ENCODE measurements at places on chromosomes 2 and 18. TPM values are rescaled to one million over a fixed set of nuclear protein-coding genes. Genes with fewer than 3 reads are reported as not detected.
A peak's percentile ranks its signal among the peaks of the same experiment; 100 is the strongest.

GRCh38 chr2:177772529-177772928 is 300.0 kb downstream of the PDE11A start:
- DNase-seq: peak; percentile 41

MYCN gene
- 10.8 TPM for polyA plus RNA-seq

RPRD1A gene
- 23.7 TPM for polyA plus RNA-seq

- DNase-seq: peak; percentile 64
Observed at GRCh38 chr2:100522430-100522829, 40.4 kb upstream of the PDCL3 start.

SLC4A5 gene
- polyA plus RNA-seq: 0.28 TPM

DNA sequence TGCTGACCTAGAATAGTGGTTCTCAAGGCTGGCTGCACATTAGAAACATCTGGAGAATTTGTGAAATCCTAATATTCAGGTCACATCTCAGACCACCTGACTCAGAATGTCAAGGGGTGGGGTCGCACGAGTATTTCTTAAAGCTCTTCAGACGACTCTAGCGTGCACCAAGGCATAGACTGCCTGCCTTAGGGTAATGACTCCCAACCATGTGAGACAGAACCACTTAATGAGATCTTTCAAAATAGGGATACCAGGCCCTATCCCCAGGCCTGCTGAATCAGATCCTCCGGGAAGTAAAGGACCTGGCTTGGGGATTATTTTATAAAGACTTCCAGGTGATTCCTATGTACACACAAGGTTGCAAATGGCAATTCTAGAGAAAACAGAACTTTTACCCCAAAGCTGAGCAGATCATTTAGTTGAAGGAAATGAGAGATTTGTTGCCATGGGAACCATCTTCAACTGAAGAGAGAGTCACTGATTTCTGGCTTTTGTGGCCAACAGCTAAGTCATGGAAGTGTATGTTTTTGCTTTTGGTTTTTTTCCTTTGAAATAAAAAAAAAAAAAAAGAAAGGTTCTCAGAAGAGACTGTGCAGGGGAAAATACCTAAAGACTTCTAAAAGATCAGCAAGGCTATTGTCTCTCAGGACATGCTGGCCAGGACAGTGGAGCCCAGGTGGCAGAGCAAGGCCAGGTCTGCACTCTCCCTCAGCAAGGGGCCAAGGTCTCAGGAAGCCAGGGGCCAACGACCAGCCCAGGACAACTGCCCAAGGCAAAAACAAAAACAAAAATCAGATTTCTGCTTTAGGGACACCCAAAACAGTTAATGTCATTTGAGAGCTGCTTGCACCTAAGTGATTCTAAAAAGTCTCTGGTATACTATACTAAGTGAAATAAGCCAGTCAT is 15.3 kb upstream of the LOXHD1 start:
- DNase-seq: peak; percentile 41

ARHGAP15 gene
- polyA plus RNA-seq: not detected

GRCh38 chr2:134141598-134142340 is 112.1 kb upstream of the MGAT5 start:
- DNase-seq: no peak

DNA sequence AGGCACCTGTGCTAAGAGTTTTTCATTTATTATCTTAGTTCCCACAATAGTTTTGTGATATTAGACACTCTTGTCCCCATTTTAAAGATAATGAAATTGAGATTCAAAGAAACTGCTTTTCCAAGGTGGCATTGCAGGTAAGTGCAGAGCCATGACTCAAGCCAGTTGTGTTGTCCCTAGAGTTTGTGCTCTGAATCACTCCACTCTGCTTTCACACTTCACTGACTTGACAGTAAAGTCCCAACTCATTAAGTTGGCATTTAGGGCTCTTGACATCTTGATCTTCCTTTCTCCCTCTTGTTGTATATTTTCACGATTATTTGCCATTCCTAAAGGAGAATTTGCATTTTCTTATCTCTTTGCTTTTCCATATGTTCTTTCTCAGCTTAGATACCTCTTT is 114.3 kb downstream of the DIS3L2 start:
- DNase-seq: no peak

DSG4 gene
- 0.41 TPM for polyA plus RNA-seq

FBXO36 gene
- polyA plus RNA-seq: 2.6 TPM

IL36A gene
- not detected for polyA plus RNA-seq

DNA sequence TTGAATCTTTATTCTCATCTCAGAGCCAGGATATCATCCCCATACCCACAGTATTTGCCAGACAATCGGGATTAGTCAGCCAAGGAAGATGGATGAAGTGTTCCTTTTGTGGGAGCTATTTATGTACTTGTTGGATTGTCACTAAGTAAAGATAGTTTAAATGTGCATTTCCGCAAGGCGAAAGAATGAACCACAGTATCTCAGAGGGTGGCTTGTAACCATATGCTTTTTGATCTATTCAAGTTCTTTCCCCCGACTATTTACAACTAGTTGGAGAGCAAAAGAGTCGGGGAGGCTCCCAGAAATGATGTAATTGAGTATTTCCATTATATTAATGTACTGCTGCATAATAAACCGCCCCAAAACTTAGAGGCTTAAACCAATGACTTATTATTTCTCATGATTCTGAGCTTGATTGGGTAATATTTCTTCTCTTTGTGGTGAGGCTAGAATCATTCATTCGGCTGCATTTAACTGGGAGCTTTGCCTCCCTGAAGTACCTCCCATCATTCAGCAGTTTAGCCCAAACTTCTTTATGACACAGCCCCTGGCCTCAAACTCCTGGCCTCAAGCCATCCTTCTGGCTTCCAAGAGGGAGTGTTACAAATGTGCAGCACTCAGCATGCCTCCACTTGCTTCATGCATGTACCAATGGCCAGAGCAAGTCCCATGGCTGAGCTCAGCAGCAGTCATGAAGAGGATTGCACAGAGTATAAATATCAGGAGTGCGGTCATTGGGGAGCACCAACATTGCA is 423.7 kb downstream of the METTL4 start:
- DNase-seq: peak; percentile 25

- DNase-seq: no peak
Observed at GRCh38 chr2:142868229-142868762, 9.2 kb upstream of the KYNU start.

GRCh38 chr2:205682239-205682970 is at the start of gene NRP2:
Gene NRP2 (plus strand): TSS chr2:205682501. CDS start chr2:205683291, 790 bp downstream.
- peak; percentile 93 for DNase-seq

DNA sequence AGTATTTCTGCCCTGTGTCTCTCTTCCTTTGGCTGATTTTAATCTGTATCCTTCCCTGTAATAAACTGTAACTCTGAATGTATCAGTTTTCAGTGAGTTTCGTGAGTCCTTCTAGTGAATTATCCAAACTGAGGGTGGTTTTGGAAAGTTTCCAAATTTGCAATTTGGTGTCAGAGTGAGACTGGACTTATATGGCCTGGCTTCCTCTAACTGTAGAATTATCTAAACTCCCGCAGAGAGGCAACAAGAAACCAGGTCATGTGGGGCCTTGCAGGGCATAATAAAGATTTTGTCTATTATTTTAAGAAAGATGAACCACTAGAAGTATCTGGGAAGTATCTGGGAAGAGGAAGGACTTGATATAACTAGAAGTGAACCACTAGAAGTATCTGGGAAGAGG is 95.3 kb upstream of the RNF152 start:
- no peak for DNase-seq

DNA sequence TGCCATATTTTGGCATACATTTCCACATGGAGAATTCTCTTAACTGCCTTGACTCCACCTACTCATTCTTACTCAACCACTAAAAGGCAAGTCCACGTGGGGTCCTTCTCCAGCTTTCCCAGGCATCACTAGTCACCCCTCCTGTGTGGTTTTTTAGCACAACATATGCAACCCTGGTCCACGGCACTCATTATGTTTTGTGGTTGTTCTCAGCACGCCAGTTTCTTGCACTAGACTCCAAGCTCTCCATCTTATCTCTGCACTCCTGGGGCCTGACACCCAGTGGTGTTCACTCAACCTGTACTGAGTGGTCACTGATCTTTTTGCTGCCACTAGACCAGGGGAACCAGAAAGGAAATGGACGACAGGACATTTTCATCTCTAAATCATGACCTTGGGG is 18.0 kb downstream of the MARCHF4 start:
- DNase-seq: no peak

DNA sequence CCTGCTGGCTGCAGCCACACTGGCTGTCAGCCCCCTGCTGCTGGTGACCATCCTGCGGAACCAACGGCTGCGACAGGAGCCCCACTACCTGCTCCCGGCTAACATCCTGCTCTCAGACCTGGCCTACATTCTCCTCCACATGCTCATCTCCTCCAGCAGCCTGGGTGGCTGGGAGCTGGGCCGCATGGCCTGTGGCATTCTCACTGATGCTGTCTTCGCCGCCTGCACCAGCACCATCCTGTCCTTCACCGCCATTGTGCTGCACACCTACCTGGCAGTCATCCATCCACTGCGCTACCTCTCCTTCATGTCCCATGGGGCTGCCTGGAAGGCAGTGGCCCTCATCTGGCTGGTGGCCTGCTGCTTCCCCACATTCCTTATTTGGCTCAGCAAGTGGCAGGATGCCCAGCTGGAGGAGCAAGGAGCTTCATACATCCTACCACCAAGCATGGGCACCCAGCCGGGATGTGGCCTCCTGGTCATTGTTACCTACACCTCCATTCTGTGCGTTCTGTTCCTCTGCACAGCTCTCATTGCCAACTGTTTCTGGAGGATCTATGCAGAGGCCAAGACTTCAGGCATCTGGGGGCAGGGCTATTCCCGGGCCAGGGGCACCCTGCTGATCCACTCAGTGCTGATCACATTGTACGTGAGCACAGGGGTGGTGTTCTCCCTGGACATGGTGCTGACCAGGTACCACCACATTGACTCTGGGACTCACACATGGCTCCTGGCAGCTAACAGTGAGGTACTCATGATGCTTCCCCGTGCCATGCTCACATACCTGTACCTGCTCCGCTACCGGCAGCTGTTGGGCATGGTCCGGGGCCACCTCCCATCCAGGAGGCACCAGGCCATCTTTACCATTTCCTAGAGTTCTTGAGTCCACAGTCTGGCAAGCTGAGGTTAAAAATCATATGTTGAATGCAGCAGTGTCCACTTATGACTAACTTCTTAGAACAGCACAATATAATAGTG is 741 bp downstream of the GPR148 start:
- DNase-seq: no peak

GRP gene
- 2.2 TPM for polyA plus RNA-seq

C2orf78 gene
- not detected for polyA plus RNA-seq

ZNF2 gene
- polyA plus RNA-seq: 2.1 TPM

- no peak for DNase-seq
Observed at GRCh38 chr2:231130336-231131056, 5.7 kb upstream of the HTR2B start.

- no peak for DNase-seq
Observed at GRCh38 chr18:77254711-77255405, 5.2 kb downstream of the GALR1 start.

- DNase-seq: peak; percentile 20
Observed at GRCh38 chr2:221780281-221780688, 208.2 kb upstream of the EPHA4 start.

GRCh38 chr18:38453880-38454279 is 888.3 kb upstream of the CELF4 start:
- no peak for DNase-seq

GRCh38 chr2:186977433-186978045 is 128.6 kb upstream of the ZSWIM2 start:
- DNase-seq: no peak

- no peak for DNase-seq
Observed at GRCh38 chr18:79940814-79941472, 10.5 kb downstream of the SLC66A2 start.

REG3G gene
- polyA plus RNA-seq: 2.3 TPM

GRCh38 chr2:203973000-203973399 is 36.4 kb downstream of the ICOS start:
- DNase-seq: no peak

DNA sequence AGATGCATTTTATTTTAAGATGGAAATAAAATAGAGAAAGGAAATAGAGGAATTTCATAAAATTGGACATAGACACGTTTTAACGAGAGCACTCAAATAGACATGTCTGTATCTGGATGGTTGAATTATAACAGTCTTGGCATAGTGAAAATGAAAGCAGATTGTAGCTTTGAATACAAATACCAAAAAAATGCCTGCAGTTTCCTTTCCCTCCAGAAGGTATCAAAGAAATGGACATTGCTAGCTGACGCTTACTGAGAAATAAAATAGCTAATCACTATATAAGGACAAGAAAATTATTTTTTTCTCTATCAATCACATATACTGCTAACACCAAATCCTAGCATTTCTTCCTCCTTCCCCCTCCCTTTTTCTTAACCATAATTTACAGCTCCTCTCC is 11.4 kb upstream of the MAPRE2 start:
- no peak for DNase-seq

DNA sequence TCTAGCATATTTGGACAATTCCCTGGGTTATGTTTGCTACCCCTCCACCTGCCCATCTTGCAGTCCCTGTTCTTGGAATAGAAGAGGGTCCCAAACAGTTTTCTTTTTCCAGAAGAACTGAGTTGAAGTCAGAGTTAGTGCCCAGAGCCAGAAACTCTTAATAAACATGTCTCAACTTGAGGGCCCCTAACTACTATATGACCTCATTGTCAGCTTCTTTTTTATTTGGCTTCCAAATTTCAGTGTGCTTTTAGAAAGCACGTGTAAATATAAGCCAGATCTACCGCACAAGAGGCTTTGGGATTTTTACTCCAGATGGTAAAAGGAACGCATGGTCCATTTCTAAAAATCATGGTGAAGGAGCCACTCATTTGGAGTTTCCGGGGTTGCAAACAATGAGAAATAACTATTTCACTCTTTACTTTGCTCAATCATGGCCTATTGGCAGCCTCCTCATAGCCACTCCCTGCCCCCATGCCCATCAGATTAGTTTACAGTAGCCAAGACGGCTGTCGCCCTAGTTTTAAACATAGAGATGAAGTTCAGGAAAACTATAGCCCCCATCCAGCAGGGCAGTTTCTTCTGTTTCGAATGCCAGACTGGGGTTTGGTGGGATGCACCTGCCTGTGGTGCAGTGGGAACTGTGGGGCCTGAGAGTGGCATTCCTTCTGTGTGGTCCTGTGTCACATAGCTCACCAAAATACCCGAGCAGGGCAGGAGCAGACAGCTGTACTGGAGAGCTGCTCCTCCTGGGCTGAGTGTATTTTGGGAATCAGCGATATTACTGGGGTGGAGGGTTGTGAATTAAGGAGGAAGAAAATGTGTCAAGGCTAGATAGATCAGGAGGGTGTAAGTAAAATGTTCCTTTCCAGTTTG is 1.7 kb downstream of the MAPRE3 start:
- DNase-seq: no peak

All from hepatocyte (in vitro differentiated cells).